Activated CD4-positive, alpha-beta T cell treated with anti-CD3 and anti-CD28 coated beads for 36 hours (primary cell): ENCODE measurements at places on chromosomes 3 and 15. TPM values are rescaled to one million over a fixed set of nuclear protein-coding genes. Genes with fewer than 3 reads are reported as not detected.

- DNase-seq: no peak
Observed at GRCh38 chr3:184725176-184725719, 13.4 kb upstream of the MAGEF1 start.

- DNase-seq: no peak
Observed at GRCh38 chr15:67506775-67507747, 13.9 kb upstream of the C15orf61 start.

DNA sequence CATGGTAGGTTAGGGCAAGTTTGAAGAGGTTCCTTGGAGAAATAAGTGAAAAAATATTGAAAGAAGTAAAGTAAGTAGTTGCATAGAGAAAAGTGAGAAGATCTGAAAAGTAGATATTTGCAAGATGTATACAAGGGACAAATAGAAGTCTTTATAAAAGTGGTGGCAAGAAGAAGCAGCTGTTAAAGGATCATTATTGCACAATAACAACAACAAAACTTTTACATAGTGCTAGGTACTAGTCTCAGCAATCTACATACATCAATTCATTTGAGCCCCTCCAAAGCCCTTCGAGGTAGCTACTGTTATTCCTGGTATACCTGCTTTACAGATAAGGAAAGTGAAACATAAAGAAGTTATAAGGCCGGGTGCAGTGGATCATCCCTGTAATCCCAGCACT is 239.6 kb downstream of the MEIS2 start:
- DNase-seq: no peak

- DNase-seq: no peak
Observed at GRCh38 chr3:127978636-127979035, 63.6 kb downstream of the KBTBD12 start.

- no peak for DNase-seq
Observed at GRCh38 chr3:46544771-46545503, 21.2 kb downstream of the LRRC2 start.

SACM1L gene
- 51.8 TPM for total RNA-seq

GRCh38 chr15:98914626-98915025 is 93.0 kb downstream of the PGPEP1L start:
- peak; percentile 24 for DNase-seq

- no peak for DNase-seq
Observed at GRCh38 chr3:142664311-142664710, 59.5 kb upstream of the TRPC1 start.

PLOD2 gene
- 1.1 TPM for total RNA-seq

CRYGS gene
- 1.7 TPM for total RNA-seq

DNA sequence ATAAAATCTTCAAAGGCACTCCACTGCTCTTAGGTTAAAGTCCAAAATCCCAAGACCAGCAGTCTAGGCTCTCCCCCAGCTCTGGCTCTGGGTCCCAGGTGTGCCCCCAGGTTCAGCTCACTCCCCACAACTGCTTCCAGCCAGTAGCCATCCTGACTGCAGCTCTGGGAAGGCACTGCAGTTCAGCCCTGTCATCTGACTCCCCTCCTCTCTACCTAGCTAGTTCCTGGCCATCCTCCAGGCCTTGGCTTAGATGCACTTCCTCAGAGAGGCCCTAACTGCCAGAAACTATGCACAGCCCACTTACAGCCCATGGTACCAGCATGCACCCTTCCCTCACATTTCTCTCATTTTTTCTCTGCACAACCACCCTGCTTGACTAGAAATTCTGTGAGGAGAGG is 25.5 kb downstream of the TBC1D2B start:
- DNase-seq: no peak

DNA sequence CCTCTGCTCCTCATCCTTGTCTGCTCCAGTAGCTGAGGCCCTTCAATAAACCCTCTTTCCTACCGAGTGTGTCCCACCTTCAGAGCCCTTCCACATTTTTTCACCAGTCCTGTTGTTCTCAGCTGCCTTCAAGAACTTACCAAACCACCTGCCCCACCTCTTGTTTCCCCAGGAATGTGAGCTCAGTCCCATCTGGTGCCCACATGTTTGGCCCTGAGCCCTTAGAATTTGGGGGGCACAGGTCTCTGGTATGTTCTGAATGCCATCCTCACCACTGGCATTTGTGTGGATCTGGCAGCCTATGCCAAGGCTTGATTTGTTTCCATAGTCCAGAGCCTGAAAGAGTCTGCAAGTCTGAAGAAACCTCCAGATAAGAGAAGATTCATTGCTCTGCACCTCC is 315.2 kb upstream of the PPP2R3A start:
- DNase-seq: no peak

DNA sequence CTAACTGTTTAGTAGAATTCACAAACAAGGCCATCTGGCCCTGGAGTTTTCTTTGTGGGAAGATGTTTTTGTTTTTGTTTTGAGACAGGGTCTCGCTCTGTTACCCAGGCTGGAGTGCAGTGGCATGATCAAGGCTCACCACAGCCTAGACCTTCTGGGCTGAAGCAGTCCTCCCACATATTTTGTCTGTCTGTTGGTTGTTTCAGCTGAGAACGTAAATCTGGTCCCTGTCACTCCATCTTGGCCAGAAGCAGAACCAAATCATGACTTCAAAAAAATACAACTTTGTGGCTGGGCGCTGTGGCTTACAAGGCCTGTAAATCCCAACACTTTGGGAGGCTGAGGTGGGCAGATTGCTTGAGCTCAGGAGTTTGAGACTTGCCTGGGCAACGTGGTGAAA is 27.1 kb downstream of the MRAS start:
- no peak for DNase-seq

GPR149 gene
- total RNA-seq: not detected

CDC25A gene
- 32.5 TPM for total RNA-seq

DNA sequence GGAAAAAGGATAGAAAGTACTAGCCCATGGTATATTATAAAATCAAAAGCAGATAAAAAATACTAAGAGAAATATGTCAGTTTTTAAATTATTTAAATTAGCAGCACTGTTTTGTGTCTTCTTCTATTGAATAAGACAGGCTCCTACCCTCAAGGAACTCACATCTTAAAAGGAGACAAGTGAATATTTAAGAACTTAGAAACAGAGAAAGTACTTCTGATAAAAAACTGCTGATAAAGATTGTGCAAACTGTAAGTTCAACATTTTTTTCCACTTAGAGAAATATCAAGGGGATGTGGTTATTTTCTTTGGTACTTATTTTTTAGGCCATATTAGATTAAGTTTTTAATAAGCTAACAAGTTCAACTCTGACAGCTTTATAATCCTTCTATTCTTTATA is 3.0 kb upstream of the ANKRD28 start:
- DNase-seq: no peak

HYKK gene
- 2.5 TPM for total RNA-seq
